ENCODE measurements at places on chromosomes 2 and 18. TPM values are rescaled to one million over a fixed set of nuclear protein-coding genes. Genes with fewer than 3 reads are reported as not detected.

Gene CABYR
- not detected for total RNA-seq

Gene KIF1A
- total RNA-seq, result not detected

Gene DAPL1
- total RNA-seq, result not detected

Gene SEMA4C
- 26.1 TPM for total RNA-seq

Data from hematopoietic multipotent progenitor cell (in vitro differentiated cells).